HL-60 (cell line): ENCODE measurements at places on chromosomes 5 and 9.

- peak; percentile 94 for DNase-seq
Measured at GRCh38 chr5:181191526-181192336, 13.3 kb downstream of the TRIM7 start.

- DNase-seq: no peak
Measured at GRCh38 chr9:70679845-70680244, 265.4 kb upstream of the KLF9 start.

DNA sequence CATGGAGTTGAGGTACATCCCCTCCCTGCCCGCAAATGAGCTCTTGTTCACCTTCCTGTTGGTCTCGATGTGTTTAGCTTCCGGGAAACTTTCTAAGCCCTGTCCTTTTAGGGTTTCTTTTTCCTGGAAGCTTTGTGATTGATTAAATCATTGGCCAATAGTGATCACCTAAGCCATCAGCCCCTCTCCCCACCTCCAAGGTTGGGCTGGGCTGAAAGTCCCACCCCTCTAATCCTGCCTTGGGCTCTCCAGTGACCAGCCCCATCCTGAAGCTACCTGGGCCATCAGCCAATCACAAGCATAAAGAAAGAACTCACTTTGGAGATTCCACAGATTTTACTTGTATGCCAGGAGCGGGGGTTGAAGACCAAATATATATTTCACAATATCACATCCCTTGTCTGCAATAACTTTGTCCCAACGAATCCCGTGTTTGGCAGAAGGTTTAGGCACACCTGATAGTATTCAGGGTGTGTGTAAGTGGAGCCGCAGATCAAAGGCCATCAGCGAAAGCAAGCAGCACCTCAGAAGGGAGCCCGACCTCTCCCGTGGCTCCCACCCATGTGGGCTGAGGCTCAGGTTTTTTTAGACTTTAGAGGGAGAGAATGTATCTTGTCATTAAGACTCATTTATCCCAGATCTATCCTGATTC is 20.4 kb downstream of the ROPN1L start:
- DNase-seq: no peak

GRCh38 chr9:13364271-13365000 is 84.9 kb upstream of the MPDZ start:
- no peak for DNase-seq

GRCh38 chr5:90866333-90866732 is 307.7 kb downstream of the ADGRV1 start:
- no peak for DNase-seq

DNA sequence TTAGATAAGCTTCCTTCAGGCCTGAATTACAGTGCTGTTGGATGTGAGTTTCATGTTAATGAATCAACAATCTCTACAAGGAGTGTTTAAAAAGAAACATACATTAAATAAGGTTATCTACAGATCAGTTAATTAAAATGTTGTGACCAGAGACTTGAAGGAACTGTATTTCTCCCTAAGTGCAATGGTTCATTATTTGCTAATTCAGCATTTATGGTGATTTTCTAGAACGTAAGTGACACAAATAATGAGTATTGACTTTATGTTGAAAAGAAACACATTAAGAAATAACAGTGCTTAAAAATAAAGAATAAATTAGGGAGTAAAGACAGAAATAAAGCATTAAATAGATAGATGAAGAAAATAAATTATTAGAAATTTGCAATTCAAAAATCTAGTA is 74.5 kb downstream of the ADAMTSL1 start:
- no peak for DNase-seq

GRCh38 chr9:105355781-105356180 is 92.1 kb upstream of the FSD1L start:
- no peak for DNase-seq

- DNase-seq: no peak
Measured at GRCh38 chr5:68479524-68479923, 264.0 kb downstream of the PIK3R1 start.

- no peak for DNase-seq
Measured at GRCh38 chr9:126394802-126395201, 68.2 kb downstream of the MVB12B start.
